ENCODE measurements at places on chromosomes 16 and 17.

DNA sequence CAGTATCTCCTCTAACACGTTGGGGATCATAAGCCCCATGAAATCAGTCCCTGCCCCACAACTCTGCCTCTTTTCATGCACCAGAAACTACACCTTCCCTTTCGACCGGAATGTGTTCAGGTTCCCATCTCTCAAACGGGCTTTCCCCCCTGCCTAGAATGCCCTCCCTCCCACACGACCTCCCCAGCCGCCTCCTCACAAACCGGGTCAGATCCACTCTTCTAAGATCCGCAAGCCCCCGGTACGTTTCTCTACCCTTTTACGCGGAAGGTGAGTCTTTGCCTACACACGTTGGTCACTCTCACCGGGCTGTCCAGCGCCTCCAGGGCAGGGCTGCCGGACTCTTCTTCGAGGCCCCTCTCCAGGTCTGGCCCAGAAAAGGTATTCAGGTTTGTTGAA lies 708 bp downstream of the DHX33 start:
- no peak for DNase-seq

GRCh38 chr17:75753514-75754377 lies 11.2 kb downstream of the GALK1 start:
- peak; percentile 36 for DNase-seq

GRCh38 chr16:66844342-66845079 lies at the start of gene CA7:
CA7 (plus strand) TSS chr16:66844414; CDS start chr16:66844488, 74 bp downstream.
- DNase-seq = no peak

- DNase-seq = no peak
Measured at GRCh38 chr16:81585785-81586184, 141.2 kb downstream of the CMIP start.

DNA sequence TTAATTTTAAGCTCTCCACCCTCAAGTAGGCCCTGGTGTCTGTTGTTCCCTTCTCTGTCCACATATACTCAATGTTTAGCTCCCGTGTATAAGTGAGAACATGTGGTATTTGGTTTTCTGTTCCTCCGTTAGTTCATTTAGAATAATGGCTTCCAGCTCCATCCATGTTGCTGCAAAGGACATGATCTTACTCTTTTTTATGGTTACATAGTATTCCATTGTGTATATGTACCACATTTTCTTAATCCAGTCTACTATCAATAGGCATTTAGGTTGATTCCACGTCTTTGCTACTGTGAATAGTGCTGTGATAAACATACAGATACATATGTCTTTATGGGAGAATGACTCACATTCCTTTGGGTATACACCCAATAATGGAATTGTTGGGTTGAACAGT lies 111.4 kb upstream of the NACA2 start:
- DNase-seq = no peak

DNA sequence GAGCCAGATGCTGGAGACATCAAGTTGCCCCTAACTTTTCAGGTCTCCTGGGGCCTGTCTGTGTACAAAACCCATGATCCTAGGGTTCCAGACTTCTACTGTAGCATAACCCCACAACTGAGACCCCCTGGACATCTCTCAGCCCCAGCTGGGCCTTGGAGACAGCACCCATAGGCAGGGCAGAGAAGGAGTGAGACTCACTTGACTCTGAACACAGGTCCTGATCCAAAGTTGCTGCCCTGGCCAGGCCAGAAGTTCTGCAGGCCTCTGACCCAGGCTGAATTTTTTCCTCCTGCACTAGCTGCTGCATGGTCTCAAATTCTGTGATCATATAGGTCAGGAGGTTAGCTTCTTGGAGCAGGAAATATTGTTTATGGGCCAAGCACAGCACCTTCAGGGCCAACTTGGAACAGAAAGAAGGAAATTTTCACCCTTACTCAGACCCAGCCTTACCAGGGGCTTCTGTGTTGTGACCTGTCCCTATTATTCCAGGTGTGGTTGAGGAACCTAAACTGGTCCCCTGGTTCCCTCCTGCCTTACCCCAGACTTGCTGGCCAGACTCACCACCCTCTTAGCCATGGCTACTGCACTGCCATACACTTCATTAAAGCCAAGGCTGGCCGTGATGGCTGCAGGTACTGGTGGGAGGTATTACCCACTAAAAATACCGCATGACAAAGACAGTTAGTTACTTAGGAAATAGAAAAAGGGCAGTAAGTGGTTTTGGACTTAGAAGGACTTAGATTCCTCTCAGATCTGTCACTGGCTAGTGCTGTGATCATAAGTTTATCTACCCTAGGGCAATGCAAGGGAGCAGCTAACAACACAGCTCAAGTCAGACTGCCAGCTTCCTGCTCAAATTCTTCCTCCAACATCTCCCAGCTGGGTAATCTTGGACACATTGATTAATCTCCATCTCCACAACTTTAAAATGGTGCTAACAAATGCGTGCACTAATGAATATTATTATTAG lies 2180.1 kb downstream of the TP53TG3F start:
- no peak for DNase-seq

- DNase-seq = no peak
Measured at GRCh38 chr16:66152181-66152580, 214.3 kb upstream of the CDH5 start.

- no peak for DNase-seq
Measured at GRCh38 chr17:76092526-76093413, 10.8 kb downstream of the EXOC7 start.

GRCh38 chr17:60971515-60972369 lies 294.1 kb downstream of the BCAS3 start:
- DNase-seq = peak; percentile 43

GRCh38 chr17:53570731-53571130 lies 252.0 kb upstream of the KIF2B start:
- DNase-seq = no peak

DNA sequence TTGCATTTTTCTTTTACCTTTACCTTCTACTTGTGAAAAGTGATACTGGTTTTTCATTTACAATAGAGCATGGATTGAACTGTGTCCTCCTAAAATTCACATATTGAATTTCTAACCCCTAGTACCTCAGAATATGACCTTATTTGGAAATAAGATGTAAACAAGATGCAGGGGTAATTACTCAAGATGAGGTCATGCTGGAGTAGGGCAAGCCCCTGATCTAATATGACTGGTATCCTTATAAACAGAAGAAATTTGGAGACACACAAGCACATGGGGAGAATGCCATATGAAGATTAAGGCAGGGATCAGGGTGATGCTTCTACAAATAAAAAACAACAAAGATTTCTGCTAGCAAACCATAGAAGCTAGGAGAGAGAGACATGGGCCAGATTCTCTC lies 12.2 kb downstream of the MYH13 start:
- DNase-seq = no peak

DNA sequence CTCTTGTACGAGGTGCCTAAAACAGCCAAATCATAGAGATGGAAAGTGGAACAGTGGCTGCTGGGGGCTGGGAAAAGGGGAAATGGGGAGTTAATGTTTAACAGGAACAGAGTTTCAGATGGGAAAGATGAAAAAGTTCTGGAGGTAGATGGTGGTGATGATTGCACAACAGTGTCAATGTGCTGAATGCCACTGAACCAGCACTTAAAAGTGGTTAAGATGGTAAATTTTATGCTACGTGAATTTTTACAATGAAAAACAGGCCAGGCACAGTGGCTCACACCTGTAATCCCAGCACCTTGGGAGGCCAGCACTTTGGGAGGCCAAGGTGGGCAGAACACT lies 130.4 kb downstream of the C16orf78 start:
- DNase-seq = no peak

- no peak for DNase-seq
Measured at GRCh38 chr16:87832137-87832527, 37.2 kb downstream of the SLC7A5 start.

GRCh38 chr17:81976332-81977210 lies 858 bp upstream of the ASPSCR1 start:
- DNase-seq = no peak

GRCh38 chr16:57252148-57252721 lies 7.2 kb downstream of the ARL2BP start:
- no peak for DNase-seq

GRCh38 chr16:28096983-28097899 lies 33.7 kb upstream of the GSG1L start:
- no peak for DNase-seq

GRCh38 chr16:54180421-54181359 lies 105.9 kb downstream of the IRX3 start:
- no peak for DNase-seq

GRCh38 chr17:46772475-46773220 lies 45.8 kb downstream of the WNT3 start:
- no peak for DNase-seq

- no peak for DNase-seq
Measured at GRCh38 chr17:46854948-46855347, 3.6 kb downstream of the WNT9B start.

GRCh38 chr16:2155977-2156848 lies 631 bp downstream of the TRAF7 start:
- peak; percentile 49 for DNase-seq

DNA sequence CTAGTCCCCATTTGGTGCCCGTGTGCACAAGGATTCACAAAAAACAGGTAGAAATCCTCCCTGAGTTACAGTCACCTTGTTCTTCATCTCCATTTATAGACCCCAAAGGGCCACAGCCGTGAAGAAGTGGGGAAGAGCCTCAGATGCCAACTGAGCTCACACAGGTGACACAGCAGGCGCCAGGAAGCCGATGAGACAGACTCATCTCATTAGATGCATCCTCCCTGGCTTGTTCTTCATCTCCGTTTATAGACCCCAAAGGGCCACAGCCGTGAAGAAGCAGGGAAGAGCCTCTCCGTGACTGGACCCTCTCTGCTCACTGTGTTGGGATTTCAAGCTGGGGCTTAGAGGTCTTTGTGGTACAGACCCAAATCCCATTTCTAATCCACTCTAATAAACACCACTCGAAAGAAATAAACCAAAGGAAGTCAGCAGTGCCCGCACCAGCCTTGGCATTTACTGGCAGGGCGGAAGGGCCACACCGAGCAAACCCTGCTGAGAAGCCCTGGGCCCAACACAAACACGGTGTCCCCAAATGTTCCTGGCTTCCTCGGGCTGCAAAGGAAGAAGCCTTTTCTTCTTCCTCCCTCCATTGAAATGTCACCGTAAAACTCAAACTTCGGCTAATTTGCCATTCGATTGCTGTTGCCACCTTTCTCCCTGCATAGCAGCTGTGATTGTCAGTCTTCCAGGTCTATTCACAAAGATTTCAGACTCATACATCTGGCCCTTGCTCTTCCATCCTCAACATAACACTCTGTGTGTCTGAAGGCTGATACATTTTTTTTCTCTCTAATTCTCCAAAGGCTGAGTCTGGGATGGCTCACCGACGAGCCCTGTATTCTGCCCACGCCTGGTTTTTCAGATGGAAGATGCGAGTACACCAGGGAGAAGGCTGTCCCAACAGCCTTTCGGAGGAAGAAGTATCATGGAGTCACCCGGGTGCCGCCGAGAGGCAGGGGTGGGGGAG lies 44.9 kb upstream of the DOC2B start:
- no peak for DNase-seq

- no peak for DNase-seq
Measured at GRCh38 chr17:78357177-78357586, 2.7 kb downstream of the SOCS3 start.

DNA sequence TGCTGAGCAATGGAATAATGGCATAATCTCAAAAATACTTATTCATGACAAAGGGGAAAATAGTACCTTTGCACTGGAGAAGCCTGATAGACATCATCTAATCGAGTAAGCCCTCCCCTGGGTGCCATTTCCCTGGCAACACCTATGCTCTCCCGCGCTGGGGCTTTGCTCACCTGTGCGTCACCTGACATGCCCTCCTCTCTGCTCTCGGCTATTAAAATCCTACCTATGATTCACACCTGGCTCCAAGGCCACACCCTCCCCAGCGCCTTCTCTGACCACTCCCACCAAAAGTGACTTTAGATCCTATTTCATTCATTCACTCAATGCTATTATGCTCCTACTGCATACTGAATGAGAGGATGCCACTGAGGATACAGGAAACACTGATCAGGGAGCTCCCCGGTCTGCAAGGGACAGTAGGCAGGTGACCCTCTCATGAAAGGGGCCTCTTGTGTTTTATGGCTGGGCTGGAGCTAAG lies 83.9 kb downstream of the NT5M start:
- DNase-seq = no peak

GRCh38 chr16:56919099-56919800 lies 12.7 kb upstream of the HERPUD1 start:
- no peak for DNase-seq

GRCh38 chr17:36869441-36869840 lies 67.8 kb upstream of the LHX1 start:
- no peak for DNase-seq

- DNase-seq = no peak
Measured at GRCh38 chr16:68093816-68094613, 8.8 kb downstream of the NFATC3 start.

DNA sequence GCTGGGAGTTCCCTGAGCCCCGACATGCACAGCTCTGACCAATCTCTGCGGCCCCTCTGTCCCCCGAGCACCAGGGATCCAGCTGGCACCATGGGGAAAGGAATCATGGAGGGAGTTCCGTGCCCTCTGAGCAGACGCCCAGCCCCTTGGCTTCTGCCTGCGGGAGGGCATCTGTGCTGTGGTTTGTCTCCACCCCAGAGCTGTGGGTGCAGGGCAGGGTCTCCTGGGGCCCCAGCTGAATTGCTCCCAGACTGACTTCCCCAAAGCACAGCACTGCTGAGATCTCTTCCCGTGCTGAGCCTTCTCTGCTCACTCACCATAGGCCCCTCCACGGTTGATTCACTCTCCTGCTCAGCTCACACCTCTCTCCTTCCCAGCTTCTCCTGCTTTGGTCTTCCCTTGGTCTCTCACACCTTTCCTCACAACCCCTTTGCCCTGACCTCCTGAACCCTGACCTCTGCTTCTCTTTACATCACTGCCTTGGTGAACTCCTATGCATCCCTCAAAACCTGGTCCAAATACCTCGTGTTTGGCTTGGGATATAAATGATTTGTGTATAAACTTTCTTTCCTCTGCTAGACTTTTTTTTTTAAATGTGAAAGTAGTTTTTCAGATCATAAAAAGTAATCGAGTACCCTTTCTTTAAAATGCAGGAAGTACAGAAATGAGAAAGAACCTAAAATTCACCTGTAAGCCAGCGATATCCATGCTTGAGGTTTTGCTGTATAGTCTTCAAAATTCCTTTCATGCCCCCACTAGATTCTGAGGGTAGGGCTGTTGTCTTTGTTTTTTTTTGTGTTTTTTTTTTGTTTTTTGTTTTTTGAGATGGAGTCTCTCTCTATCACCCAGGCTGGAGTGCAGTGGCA lies 265.3 kb downstream of the SEC14L1 start:
- DNase-seq = no peak

DNA sequence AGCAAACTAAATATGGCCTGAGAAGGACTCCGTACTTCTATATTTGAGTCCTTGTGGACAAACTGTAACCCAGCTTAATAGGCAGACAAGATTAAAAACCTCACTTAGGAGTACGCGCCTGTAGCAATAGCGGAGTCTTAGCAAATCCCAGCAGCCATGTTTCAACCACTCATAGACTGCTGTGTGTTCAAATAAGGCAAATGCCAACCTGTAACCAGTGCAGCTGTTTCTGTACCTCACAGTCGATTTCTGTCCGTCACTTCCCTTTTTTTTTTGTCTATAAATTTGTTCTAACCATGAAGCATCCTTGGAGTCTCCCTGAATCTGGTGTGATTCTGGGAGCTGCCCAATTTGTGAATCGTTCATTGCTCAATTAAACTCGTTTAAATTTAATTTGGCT lies 30.2 kb downstream of the TANC2 start:
- no peak for DNase-seq

GRCh38 chr17:81295031-81295675 lies at the start of gene SLC38A10:
SLC38A10 (minus strand) TSS chr17:81295307; CDS start chr17:81294921, 386 bp downstream.
- DNase-seq = no peak
